RKO (cell line): ENCODE measurements at places on chromosomes 6 and 20.

GRCh38 chr20:58492795-58493524, 22.2 kb downstream of the APCDD1L start:
- DNase-seq = peak; percentile 23

- no peak for DNase-seq
Observed at GRCh38 chr6:10521104-10521808, at the start of gene GCNT2. GCNT2 (plus strand) TSS chr6:10521351; CDS start chr6:10528912, 7,561 bp downstream.

- peak; percentile 87 for DNase-seq
Observed at GRCh38 chr6:112153926-112154607, 66.7 kb downstream of the FAM229B start.

DNA sequence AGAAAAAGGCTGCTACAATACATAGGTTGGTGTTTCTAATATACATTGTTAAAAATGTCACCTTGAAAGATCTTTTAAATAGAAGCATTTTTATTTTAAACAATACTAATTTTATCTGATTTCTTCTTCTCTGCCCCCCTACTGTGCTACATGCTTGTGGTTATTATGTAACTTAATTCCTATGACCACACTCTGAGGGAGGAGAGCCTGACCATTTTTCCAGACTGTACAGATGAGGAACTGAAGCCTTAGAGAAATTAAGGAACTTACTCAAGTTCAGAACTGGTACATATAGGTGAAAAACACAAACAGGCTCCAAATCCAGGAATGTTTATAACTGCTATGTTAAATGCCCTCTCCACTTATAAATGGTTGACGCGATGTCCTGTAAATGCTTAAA, 43.4 kb upstream of the ARHGAP18 start:
- no peak for DNase-seq

DNA sequence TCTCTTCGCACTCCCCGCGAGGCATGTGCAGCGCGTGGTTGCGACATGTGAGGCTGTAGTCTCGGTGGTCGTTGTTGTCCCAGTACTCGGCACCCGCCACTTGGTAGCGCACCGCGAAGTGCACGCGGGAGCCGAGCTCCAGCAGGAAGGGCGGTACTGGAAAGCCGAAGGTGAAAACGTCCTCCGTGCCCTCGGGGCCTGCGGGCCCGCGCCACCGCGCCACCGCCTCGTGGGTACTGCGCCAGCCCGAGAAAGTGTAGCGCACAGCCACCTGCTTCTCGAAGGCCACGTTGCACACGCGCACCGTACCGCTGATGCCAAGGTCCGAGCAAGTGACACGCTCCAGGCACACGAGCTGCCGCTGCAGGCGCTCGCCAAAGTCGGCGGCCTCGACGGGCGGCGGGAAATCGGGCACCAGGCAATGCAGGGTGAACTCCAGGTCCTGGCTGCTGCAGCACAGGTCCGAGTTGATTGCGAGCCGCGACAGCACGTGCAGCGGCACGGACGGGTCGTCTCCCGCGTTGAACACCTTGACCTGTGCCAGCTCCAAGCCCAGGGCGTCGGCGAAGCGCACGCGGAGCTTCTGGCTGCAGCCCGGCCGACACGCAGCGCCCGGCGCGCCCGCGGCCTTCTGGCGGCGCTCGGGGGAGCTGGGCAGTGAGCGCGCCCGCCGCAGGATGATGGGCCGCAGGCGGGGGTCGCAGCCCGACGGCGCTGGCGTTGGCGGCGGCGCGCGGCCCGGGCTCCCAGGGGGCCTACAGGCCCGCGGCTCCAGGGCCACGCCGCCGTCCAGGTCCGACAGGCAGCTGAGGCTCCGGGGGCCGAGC, 840 bp downstream of the PPP1R3D start:
- DNase-seq = no peak

DNA sequence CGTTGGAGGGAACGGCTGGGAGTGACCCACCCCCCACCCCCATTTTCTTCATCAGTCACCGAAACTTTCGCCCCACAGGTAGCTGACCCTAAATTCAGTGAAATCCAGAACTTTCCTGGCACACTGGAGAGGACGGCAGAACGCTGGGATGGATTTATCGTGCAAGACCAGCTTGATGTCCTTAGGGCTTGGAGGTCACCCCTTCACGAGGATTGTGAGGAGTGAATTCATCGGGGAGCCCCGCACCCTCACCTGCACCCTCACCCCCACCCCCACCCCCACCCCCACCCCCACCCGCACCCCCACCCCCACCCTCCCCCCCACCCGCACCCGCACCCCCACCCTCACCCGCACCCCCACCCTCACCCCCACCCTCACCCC, 13.3 kb upstream of the TCFL5 start:
- peak; percentile 50 for DNase-seq

DNA sequence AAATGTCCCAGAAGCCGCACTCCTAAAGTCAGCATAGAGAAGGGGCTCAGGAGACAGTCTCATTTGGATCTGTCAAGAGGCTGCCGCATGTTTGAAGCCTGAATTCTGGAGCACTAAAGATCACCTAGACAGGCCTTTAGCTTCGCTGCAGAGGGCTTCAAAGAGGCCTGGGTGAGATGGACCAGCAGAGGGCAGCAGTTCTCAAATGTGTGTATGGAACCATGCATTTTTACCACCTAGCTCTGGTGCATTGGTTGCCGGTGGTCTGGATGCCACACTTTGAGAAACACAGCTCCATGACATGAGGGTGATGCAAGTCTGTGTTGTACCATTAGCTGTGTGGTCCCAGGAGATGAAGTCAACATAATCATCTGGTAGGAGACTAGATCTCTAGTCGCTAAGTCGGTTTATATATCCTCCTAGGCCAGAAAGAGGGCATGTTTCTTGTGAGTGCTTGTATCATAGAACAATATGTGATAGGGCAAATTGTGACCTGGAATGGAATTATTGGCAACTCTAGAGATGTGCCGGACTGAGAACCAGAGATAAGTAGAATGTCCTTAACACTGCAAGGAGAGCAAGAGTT, 64.8 kb downstream of the KIAA0319 start:
- peak; percentile 71 for DNase-seq

DNA sequence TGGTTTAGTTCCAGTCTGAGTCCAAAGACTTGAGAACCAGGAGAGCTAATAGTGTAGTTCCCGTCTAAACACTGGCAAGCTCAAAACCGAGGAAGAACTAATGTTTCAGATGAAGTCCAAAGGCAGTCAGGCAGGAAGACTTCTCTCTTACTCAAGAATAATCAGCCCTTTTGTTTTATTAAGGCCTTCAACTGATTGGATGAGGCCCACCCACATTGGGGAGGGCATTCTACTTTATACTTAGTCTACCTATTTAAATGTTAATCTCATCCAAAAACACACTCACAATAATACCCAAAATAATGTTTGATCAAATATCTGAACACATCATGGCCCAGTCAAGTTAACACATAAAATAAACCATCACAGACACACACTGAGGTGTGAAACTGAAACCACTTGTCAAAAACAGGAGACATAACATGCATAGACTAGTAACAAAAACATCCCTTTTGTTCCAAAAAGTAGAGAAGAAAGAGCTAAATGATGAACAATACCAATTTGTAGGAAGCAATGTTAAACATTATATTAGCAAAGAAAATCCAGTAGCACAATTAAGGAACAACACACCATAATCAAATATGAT, 50.2 kb upstream of the SENP6 start:
- no peak for DNase-seq

- no peak for DNase-seq
Observed at GRCh38 chr20:911882-912600, 4.1 kb downstream of the ANGPT4 start.
